Progenitor cell of endocrine pancreas (in vitro differentiated cells): ENCODE measurements at places on chromosomes 4 and X. TPM values are rescaled to one million over a fixed set of nuclear protein-coding genes. Genes with fewer than 3 reads are reported as not detected.

The TGIF2LX gene
- not detected in 2 replicates for total RNA-seq

The SMARCA1 gene
- total RNA-seq = 183 TPM in 2 replicates

DNA sequence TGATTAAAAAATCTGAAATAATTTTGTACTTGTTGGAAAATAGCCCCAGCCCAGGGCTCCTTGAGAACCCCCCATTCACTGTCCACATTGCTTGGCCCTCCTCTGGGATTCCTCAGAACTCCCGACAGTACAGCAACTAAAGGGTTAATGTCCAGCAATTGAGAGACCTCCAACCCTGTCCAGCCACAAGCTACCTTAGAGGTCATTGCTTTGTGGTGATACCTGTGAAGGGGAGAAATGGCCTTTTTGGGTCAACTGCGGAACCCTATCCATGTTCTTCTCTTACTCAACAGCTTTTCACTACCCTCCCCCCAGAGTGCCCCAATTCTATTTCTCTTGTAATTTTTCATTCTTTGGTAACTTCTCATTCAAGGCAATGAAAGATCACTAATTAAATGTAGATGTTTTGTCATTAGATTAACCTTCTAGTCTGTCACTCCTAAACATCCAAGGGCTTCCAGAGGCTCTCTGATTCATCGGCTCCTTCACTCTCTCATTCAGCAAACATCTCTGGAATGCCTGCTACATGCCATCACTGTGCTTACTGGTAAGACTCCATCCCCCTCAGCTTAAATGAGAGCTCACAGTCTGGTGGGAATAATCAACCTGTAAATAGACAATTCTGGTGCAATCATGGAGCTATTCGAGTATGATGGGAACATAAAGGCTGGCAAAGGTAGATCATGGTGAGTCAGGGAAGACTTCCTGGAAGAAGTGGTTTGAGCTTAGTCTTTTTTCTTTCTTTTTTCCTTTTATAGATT is 241.4 kb upstream of the PGRMC2 start:
- H3K27ac ChIP-seq = peak overlapping the region; percentile 94
- no peak for DNase-seq

GRCh38 chrX:48617542-48618340 is 20.4 kb downstream of the WDR13 start:
- no peak overlapping the region for H3K4me3 ChIP-seq
- H3K27me3 ChIP-seq = peaks cover 2% of the 10 kb centered on the region
- H3K27ac ChIP-seq = no peak overlapping the region
- H3K36me3 ChIP-seq = no peaks in the 10 kb centered on the region

DNA sequence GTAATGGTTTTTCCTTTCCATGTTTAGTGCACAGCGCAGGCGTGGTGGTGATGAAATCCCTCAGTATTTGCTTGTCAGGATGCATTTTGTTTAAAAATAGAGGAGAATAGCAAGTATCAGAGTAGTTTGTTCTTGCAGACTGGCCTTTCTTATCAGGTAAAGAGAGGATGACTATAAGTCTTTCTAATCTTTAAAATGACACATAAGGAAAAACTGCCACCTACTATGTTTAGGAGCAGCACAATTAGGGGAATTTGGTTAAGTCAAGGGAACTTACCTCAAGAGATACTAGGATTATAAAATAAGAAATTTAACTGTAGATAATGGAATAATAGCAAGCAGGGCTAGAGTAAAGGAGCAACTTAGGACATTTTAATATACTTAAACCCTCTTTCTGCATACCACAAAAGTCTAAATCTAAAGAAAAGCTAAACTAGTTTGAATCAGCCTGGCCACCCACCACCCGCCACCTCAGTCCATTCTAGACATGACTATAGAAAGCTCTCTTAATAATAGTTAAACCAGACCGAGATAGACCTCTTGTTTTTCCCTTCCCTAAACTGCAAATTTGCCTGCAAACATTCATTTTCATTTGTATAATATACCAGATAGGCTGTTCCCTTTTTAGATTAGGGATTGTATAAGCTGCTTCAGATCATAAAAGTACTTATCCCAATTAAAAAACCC is 62.0 kb downstream of the APOOL start:
- no peak for DNase-seq
- peaks cover 26% of the 10 kb centered on the region for H3K36me3 ChIP-seq
- H3K27ac ChIP-seq = no peak overlapping the region

GRCh38 chr4:86967798-86968197 is 33.0 kb downstream of the AFF1 start:
- no peak for DNase-seq
- no peak overlapping the region for H3K27ac ChIP-seq
- no peaks in the 10 kb centered on the region for H3K27me3 ChIP-seq
